Activated T-helper 17 cell treated with anti-CD3 and anti-CD28 coated beads, Interleukin-2, amount 50 U/mL, for 72 hours (primary cell): ENCODE measurements at places on chromosomes 6 and 20.

GRCh38 chr20:46936415-46937156, 41.9 kb downstream of the EYA2 start:
- no peak for ATAC-seq

DNA sequence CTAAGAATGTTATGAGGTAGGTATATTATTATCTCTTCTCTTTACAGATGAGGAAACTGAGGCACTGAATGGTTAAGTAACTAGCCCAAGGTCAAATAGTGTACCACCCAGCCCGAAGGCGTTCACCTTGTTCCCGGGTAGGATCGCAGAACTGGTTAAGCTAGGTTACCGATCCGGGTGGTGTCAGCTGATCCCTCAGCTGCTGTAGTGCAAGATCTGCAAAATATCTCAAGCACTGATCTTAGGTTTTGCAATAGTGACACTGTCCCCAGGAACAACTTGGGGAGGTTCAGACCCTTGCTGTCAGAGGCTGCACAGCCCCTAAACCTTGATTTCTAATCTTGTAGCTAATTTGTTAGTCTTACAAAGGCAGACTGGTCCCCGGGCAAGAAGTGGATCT, 28.1 kb downstream of the SLC52A3 start:
- no peak for ATAC-seq

GRCh38 chr6:154438882-154439415, 71.5 kb downstream of the CNKSR3 start:
- no peak for ATAC-seq

DNA sequence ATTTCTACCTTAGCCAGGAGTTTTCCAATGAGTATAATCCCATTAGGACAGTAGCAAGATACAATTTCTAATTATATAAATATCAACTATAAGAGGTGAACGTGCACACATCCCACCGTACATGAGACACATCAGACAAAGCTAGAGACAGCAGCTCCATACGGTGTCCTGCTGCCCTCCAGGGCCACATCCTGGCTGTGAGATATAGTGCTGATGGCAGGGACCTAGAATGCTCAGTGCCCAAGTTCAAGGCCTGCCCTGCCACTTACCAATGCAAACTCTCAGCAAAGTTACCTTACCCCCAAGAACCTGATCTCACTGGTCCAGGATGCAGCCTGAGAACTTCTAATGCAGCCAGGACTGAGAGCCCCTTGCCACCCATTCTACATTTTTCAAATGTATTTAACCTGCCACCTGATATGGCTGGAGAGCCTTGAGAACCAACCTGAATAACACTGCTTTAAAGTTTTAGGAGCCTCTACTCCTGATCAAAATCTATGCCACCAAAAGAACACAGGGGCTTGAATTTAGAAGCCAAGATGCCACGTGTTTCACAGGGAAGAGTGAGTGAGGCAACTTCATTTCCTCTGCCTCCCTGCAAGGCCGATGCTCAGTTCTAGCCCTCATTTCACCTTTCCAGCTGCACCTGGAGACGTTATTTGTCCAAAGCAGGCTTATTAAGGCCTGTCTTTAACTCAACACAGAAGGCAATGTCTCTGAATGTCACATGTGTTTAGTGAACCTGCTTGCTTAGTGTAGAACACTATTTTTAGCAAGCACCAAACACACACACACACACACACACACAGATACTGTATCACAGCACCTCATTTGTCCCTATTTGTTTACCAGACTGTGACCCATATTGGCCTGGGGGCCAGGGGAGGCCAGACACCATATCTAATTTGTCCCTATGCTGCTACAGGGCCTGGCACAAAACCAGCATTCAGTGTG, 6.1 kb downstream of the NFATC2 start:
- ATAC-seq, result no peak

DNA sequence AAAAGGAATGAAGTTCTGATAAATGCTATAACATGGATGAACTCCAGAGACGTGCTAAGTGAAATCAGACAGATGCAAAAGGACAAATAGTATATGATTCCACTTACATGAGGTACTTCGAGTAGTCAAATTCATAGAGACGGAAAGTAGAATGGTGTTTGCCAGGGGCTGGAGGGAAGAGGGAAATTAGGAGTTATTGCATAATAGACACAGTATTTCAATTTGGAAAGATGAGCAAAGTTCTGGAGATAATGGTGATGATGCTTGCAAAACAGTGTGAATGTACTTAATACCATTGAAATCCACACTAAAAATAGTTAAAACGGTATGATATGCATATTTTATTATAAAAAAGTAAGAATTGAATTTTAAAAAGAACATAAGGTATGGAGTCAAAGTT, 84.9 kb upstream of the STXBP5 start:
- no peak for ATAC-seq
